ENCODE measurements at places on chromosomes 4 and X. TPM values are rescaled to one million over a fixed set of nuclear protein-coding genes. Genes with fewer than 3 reads are reported as not detected.

Gene GATA1
- total RNA-seq = not detected

Gene ERCC6L
- 2.4 TPM for total RNA-seq

Gene FGFBP1
- total RNA-seq = not detected

Gene CDS1
- total RNA-seq = 0.05 TPM

Gene TSPAN5
- 138 TPM for total RNA-seq

Gene TNIP3
- total RNA-seq = 0.28 TPM

Gene SLC16A2
- total RNA-seq = 0.70 TPM

Gene CCDC160
- total RNA-seq = not detected

DNA sequence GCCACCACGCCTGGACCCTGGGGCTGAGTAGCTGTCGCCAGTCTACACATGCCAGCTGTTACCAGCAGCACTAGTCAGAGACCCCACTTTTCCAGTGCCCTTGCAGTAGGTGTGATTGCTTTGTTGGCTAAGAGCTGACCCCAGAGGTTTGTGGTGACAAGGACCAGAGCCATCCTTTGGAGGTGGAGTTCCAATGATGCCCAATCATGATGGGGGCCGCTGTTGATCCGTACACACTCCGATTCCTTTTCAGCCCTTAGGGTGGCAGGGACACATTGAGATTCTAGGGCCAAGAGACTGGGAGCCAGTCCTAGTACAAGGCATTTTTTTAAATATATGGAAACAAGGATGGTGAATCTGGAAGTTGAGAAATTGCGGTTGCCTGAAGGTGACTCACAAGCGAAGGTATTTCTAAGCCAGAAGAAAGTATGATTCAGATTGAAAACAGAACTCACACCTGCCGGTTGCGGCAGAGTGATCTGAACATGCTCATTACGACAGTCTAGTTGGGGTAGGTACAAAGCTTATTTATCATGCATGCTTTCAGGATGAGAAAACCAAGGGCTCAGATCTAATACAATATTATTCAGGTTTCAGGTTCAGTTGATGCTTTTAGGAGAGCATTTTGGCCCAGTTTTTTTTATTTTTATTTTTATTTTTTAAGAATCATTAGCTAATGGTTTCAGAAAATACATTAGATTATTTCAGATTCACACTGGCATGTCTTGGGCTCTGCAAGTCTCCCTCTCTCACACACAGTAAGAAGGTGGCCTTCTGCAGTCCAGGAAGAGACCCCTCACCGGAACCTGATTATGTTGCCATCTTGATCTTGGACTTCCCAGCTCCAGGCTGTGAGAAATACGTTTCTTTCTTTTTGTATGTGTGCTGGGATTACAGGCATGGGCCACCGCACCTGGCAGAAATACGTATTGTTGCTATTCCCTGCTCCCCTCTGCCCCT is 43.4 kb downstream of the SHROOM2 start:
- DNase-seq = no peak

GRCh38 chr4:5040856-5041620 is 10.2 kb upstream of the STK32B start:
- DNase-seq = no peak

GRCh38 chr4:8047837-8048678 is 108.4 kb upstream of the AFAP1 start:
- no peak for DNase-seq

DNA sequence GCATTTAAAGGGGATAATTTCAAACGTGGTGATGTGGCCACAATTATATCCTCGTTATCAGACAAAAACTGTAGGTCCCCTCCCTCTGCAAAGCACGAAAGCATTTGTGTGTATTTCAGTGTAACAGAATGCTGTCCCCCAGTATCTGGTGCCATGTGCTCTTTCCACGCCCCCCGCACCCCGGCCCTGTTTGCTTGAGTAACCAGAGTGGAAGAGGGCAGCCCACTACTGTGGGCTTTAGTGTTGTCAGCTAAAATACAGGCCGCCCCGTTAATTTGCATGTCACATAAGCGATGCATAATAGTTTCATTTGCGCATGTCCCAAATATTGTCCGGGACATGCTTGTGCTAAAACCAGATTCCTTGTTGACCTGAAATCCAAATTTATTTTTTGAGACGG is 110.1 kb downstream of the PHKA2 start:
- DNase-seq = no peak

- no peak for DNase-seq
Measured at GRCh38 chr4:40395908-40396793, 61.0 kb downstream of the CHRNA9 start.

GRCh38 chr4:153207567-153207966 is 3.3 kb downstream of the TRIM2 start:
- DNase-seq = peak; percentile 65

DNA sequence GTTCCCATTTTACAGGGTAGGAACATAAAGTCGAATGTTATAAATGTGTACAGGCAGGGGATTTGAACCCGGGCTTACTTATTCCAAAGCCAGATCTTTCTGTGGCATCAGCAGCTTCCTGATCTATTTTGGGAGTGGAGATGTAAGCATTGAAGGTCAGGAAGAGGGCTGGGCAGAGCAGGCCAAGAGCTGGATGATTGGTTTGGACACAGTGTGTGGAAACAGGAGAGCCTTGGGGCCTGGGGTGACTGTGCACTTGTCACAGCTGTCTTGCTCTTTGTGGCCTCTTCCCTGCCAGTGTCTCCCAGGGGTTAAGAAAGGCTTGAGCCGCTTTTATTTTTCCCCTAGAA is 127.9 kb upstream of the ENPP6 start:
- DNase-seq = no peak

All from dermis blood vessel endothelial cell (primary cell).